ENCODE measurements at places on chromosomes 7 and 10. TPM values are rescaled to one million over a fixed set of nuclear protein-coding genes. Genes with fewer than 3 reads are reported as not detected.

Gene HUS1
- total RNA-seq, result 46.6 TPM

Gene PRLHR
- total RNA-seq, result not detected

Gene TCF7L2
- 4.4 TPM for total RNA-seq

Gene CUZD1
- 2.0 TPM for total RNA-seq

Gene CFAP43
- 0.16 TPM for total RNA-seq

Gene PON3
- not detected for total RNA-seq

Gene LAMB1
- 110 TPM for total RNA-seq

DNA sequence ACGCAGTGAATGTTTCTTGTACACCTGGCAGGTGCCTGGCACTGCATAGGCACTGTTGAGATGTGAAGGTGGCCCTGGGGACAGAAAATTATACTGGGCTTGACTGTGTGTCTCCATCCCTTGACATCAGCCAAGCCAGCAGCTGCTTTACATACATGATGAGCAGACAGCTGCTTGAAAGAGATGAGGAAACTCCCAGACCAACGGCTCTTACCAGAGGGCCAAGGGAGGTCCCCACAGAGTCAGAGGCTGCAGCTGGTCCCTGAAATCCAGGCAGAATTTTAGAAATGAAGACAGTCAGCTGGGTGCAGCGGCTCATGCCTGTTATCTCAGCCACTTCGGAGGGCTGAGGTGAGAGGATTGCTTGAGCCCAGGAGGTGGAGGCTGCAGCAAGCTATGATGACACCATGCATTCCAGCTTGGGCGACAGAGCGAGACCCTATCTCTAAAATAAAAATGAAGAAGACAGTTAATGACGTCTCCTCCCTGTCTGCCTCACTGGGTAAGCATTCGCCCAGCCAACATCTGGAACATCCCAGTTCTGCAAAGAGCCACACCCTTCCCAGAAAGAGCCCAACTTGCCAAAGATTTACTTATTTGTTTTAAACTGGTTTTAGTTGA is 17.6 kb downstream of the LIMK1 start:
- DNase-seq, result no peak

- no peak for DNase-seq
Observed at GRCh38 chr10:34133406-34133805, 681.7 kb downstream of the PARD3 start.

DNA sequence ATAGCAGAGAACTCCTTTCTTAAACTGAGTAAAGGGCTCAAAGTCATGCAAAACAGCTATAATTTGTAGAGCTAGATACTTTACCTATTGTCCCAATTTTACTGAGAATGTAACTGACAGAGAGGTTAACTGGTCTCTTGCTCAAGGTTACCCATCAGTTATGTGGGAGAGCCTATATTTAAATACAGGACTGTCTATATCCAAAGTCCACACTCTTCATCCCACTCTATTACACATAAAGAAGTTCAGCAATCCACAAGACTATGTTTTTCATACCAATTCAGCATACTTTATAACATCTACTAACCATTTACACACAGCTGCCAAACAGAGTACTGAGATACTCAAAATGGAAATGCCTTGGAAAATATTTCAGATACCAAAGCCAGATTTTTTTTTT is 100.2 kb downstream of the MICU1 start:
- no peak for DNase-seq

DNA sequence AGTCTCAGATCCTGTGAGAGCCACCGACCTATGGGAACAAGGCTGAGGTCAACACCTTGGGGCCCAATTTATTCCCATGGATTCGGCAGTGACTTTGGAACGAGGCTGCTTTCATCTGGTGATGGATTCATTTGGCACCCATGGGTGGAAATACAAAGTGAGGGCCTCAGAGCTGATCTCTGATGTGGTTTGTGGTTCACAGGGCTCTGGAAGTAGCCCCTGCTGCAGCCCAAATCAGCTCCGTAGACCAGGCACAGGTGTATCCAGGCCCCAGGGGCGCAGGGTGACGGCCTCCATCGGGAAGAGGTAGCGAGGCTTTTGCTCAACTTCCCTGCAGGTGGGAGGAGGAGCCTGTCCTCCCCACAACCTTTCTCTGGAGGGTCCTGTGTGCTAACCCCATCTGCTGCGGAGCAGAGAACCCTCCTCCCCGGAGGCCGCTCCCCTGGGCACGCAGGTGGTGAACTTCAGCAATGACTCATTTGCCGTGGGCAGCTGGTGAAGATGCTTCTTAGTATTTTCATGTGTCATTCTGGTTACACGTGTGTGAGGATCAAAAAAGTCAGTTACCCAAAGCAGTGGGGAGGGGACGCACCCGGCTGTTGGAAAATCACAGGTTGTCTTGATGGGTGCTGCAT is 7.5 kb upstream of the JAKMIP3 start:
- no peak for DNase-seq

- DNase-seq, result no peak
Observed at GRCh38 chr7:142808802-142809583, 38.2 kb downstream of the PRSS2 start.

DNA sequence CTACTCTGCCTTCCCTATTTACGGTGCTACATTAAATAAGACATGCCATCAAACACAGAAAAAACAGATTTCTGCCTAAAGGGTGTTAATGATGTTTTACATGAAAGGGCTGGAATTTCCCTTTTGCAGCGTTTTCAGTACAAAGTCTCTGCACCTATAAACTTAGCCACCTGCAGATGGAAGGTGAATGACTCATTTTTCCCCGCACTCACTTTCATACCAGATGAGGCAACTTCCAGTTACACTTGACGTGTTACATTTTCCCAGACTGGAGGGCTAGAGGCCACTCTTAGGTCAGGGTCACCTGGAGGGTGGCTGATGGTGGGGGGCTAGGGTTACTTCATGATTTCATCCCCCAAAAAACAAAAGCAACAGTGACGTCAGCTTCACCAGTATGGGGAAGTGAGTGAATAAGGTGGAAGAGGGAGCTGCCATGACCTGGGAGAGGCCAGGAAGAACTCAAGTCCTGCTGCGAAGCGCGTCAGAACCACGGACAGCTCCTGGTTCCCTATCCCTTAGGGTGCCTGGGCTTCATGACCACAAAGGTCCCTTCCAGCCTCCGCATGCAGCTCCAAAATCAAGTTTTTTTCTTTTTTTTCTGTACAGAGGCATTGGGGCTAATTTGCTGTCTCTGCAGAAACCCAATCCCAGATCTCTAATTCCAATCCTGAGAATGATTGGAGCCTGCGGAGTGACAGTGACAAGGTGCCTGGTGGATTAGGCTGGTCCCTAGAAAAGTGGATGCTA is 94.0 kb downstream of the ADARB2 start:
- DNase-seq, result no peak

DNA sequence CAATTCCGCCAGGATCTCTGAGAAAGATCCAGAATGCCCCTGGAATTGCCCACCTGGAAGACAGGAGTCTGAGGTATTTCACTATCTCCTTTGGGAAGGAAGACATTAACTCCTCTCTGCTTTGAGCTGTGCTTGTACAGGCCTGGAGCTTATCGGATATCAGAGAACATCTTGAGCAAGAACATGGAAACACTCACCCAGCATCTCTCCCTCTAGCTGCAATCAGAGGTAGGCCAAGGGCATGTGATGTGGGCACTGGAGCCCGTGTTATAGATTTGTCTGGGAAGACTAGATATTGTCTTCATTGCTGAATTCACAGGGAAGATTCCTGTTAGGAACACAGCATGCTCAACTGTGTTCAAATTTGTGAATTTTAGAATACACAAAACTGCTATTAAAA is 233.9 kb downstream of the PHF14 start:
- no peak for DNase-seq

GRCh38 chr10:124066781-124067714 is 26.4 kb downstream of the CHST15 start:
- DNase-seq, result no peak

- DNase-seq, result no peak
Observed at GRCh38 chr7:38481401-38481800, 149.8 kb downstream of the AMPH start.

DNA sequence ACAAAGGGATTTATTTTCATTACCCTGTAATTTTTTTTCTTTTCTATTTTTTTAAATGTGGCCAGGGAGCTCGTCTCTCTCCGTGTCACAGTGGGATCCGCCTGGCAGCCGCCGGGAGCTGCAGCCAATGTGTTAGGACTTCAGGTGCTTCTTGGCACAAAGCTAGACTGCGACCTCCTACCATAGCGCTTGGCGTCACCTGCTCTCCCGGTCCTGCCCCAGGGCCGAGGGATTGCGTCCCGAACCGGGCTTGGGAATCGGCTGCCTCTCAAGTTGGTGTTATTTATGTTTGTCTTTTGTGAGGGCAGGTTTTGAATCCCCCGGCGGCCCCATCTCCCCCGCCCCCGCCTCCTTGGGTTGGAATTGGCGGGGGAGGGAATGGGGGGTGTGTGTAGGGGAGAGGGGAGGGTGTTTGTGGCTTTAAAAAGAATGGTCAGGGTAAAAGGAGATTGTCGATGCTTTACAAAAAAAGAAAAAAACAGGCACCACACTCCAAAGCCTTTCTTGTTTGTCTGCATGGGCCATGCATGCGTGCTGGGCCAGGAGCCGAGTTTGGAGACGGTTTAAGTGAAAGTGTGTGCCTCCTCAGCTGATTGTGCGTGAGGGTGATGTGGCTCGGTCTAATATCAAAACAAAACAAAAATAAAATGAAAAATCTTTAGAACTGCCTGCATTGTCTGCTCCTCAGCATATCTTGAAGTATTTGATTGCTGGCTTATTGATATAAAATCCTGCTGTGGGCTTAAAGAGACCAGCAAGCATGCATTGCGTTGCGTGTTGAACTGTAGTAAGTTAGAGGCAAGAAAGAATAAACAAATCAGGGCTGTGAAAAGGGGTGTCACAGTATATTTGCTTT is 1.2 kb downstream of the PPP1R9A start:
- no peak for DNase-seq

DNA sequence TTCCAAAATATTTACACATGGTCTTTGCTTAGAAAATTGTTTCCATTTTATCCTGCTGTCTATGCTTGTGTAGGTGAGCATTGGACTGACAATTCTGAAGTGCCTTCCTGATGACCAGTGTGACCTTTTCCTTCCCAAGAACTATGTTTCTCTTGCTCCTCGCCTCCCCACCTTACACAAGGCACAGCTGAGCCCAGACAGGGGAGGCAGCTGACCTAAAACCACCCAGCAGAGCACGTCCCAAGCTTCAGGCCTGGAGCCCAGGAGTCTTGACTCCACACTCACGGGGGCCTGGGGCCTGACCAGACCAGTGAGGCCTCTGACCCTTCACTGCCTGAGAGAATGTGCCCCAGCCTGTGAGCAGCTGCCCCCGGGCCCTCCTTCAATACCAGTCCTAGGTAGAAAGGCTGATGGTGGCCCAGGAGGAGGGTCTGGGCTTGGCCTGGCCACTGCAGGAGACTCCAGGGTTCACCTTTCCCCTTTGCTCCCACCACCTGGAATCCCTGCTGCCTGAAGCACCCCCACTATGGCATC is 7.0 kb downstream of the CALML5 start:
- no peak for DNase-seq

GRCh38 chr7:12757443-12757842 is 70.0 kb downstream of the ARL4A start:
- peak; percentile 12 for DNase-seq

GRCh38 chr10:14665304-14665703 is 109.4 kb downstream of the FAM107B start:
- DNase-seq, result no peak

DNA sequence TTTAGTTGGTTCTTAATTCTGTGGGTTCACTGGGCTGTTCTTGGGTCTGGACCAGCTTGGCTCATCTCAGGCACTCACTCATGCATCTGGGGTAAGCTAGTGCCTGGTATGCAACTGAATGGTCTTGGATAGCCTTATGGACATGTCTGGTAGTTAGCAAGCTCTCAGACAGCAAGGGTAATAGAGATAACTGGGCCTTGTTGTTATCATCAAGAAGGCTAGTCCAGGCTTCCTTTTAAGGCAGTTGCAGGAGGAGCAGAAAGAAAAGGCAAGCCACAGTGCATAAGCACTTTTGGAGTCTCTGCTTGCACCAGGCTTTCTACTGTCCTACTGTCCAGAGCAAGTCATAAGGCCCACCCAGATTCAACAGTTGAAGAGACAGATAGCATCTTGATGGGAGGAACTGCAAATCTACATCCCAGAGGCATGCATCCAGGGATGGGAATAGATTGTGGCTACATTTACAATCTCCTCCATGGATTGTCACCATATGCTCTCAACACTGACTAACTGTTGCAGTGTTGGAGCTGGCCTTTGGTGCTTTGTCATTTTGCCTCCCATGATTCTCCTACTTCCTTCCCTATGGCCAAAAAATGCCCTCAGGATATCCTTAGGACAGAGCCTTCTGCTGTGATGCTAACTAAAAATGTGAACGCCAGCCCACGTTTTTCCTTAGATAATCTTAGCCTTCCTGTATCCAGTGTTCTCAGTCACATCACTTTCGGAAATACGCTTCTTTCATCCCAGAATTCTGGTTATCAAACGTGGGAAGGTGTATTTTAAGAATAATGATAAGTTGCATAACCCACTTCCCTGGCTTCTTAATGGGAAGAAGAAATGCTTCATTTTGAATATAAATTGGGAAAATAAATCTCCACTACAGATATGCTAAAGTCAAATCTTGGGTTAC is 3.6 kb downstream of the GIMAP4 start:
- DNase-seq, result no peak

DNA sequence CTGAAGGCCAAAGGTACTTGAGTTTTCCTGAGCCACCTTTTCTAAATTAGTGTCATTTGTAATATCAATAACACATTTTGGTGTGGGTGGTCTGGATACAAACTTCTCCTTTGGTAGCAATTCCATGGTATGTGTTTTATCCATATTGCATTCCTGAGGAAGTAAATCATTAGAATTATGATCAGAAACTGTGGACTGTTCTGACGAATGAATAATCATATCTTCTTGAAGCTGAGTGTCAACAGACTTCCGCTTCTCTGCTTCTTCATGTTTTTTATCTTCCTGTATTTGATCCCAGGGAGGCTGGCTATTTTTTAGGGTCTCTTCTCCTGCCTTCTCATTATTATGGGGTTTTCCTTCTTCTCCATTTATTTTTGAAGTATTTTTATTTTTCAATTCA is 81.4 kb downstream of the NRBF2 start:
- DNase-seq, result no peak

- no peak for DNase-seq
Observed at GRCh38 chr7:114660126-114660486, 245.5 kb downstream of the FOXP2 start.

DNA sequence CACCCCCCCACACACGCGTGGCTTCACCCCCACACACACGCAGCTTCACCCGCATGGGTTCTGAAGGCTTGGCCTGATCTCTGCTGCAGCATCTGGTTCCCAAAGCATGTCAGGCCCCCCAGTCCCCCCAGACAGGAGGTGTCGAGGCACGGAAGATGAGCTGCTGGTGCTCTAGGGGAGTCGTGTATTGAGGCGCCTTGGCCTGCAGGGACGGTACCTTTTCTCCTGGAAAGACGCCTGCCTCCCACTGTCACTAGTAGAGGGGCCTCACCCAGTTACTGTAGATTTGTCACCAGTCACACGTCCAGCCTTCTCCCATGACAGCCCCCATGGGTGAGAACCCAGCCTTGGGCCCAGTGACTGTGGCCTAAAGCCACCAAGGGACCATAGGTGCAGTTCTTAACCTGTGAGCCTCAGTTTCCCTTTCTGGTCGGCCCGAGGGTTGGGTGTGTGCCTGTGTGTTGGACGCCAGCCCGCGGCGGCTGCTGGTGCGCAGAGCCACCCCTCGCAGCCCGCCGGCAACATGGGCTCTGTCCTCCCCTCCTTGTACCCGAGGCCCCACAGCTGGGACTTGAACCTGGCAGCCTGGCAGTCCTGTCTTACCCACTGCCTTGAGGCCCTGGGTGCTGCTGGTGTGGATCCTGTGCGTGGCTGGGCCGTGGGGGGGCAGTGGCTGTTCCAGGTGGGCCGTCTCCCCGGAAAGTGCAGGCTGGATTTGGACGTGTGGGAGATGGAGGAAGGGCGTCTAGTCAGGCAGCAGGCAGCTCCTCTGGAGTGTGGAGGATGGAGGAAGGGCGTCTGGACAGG is 81.7 kb downstream of the NKX6-2 start:
- no peak for DNase-seq
